ENCODE measurements at places on chromosomes 1 and 21.

DNA sequence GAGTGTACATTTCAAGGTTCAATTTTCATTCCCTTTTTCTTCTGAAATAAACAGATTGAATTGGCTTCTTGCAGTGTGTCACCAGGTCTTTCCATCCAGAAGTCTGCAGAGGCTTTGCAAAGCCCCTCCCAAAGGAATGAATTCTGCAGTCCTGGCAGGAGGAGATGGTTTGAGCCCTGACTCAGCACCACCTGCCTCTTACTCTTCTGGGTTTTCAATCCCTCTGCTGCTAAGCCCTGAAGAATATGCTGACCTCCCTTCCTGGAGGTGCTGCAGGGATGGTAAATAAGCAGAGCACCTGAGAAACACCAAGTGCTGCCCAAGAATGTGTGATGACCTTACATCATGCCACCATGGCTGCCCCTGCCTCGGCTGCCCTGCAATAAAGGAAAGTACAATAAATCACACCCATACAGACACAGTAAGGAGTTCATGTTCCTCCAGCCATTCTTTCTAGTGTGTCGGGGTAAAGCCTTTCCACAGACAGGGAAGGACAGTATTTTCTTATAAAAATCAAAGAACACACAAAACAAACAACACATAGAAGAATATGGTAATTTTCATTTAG is 209.2 kb downstream of the ZNF326 start:
- DNase-seq = no peak

- no peak for DNase-seq
Observed at GRCh38 chr1:106480629-106481028, 575.8 kb upstream of the PRMT6 start.

GRCh38 chr1:212007886-212008285 is 27.5 kb downstream of the INTS7 start:
- no peak for DNase-seq

GRCh38 chr1:16248603-16249516 is 11.9 kb upstream of the CPLANE2 start:
- DNase-seq = no peak

GRCh38 chr1:171251042-171251951 is 3.0 kb downstream of the FMO1 start:
- no peak for DNase-seq

- no peak for DNase-seq
Observed at GRCh38 chr1:53419034-53419433, 40.2 kb upstream of the DMRTB1 start.

DNA sequence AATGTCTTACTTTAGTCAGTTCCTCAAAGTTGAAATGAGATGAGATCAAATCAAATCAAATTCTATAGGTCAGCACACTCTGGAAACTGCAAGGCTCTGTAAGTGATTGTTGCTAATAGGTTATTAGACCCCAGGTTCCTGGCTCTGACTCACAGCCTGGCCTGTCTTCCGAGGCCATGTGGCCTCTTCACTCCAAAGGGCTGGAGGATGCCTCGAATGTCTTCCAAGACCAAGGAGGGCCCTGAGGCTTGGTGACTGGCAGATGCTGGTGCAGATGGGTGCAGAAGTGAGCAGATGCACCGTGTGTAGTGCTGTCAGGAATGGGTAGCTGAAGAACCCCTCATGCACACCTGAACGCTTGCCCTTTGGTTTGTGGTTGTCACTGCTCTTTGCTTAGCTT is 113.4 kb downstream of the MAB21L3 start:
- no peak for DNase-seq

- DNase-seq = no peak
Observed at GRCh38 chr1:182095946-182096345, 34.4 kb upstream of the ZNF648 start.

DNA sequence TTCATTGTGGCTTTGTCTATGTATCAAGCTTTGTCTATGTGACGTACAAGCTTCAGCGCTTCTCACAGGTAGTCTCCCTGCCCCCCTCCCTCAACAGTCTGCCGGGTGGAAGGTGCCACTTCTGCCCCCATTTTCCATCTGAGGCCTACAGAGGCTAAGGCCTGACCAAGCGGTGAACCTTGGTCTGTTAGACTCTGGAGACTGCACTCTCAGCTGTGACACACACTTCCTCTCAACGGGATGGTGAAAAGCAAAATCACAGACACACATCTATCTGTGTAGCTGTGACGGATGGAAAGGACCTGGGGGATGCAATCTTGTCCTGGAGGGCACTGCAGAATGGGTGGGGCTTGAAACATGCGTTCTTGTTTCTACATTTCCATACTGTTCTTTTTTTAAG is 152.9 kb upstream of the EDN2 start:
- DNase-seq = no peak

DNA sequence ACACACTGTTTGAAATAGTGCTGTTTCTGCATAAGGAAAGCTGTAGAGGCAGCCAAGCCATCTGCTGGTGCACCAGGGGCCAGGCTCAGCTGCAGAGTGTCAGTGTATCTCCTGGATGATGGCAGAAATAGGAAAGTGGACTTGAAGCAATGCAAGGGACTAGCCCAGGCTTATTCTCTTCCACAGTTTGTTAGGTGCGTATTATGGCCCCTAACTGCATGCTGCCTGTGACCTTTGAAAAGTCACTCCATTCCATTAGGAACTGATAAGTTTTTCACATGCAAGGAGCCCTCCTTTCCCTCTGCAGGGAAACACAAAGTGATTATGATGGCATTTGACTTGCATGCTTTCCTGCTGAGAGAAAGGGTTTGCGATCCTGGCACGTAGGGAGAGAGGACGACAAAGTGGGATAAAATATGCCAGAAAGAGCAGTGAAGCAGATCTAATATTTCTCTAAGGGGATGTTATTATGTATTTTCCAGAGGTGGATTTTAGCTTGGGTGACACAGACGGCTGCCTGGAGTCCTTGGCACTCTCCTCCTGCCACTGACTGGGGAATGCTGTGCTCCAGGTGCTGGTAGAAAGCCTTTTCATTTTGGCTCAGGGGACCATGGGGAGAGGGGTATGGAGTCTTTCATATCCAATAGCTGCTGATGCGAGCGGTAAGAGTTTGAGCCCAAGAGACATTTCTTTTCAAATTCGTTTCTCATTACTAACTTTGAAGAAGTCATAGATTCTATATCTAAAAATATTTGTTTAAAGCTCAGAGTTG is 402.1 kb upstream of the B3GALT2 start:
- no peak for DNase-seq

DNA sequence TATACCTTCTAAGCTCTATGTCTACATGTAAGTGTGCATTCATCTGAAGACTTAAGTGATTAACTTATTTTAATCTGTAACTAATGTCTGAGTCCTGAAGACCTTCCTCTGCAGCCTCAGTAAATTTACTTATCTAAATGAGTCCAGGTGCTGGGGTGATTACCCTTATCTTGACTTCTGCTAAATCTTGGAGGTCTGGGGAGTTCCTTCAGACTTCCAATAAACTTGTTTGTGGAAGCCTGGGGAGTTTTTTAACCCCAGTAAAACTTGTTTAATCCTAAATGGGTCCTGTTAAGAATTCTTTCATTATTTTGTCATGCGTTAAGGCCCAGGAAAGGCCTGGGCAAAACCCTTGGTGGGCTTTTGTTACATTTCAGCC is 37.0 kb downstream of the RSPH1 start:
- no peak for DNase-seq

GRCh38 chr1:117138561-117138960 is 17.0 kb upstream of the TRIM45 start:
- DNase-seq = no peak

- DNase-seq = no peak
Observed at GRCh38 chr1:152667648-152668047, 4.5 kb downstream of the LCE2D start.

- no peak for DNase-seq
Observed at GRCh38 chr1:98210563-98210962, 289.7 kb upstream of the DPYD start.

DNA sequence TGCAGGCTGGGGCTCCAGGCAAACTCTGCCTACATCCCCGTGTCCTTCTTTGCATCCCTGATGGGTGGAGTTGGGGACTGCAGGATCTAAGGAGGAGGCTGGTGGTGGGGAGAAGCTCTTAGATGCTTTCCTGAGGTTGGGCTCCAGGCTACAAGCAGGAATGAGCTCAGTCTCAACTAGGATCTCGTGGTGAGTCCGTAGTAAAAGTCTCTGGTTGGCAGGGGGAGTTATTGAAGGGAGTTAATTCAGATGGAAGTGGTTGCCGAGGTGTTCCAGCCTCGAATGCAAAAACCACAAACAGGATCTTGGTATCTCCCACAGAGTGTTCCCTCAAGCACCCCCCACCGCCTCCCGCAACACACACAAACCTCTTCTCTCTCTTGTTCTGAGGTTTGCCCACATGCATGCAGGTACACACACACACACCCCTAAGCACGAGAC is 35.0 kb downstream of the TMCC2 start:
- no peak for DNase-seq

DNA sequence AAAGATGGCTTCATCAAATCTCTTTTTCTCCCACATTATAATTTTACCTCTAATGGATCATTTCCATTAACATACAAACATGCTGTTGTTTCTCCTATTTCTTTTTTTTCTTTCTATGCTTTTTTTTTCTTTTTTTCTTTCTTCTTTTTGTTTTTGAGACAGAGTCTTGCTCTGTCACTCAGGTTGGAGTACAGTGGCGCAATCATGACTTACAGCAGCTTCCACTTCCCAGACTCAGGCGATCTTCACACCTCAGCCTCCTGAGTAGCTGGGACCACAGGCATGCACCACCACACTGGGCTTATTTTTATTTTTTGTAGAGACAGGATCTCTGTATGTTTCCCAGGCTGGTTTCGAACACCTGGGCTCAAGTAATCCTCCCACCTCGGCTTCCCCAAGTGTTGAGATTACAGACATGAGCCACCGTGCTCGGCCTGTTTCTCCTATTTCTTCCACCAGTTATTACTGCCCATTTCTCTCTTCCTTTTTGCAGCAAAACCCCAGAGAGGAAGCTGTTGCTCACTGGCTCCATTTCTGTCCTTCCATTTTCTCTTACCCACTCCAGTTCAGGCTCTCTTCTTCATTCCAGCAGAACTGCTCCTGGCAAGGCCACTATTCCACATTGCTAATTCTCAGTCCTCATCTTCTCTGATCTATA is 32.1 kb upstream of the OPRD1 start:
- no peak for DNase-seq

DNA sequence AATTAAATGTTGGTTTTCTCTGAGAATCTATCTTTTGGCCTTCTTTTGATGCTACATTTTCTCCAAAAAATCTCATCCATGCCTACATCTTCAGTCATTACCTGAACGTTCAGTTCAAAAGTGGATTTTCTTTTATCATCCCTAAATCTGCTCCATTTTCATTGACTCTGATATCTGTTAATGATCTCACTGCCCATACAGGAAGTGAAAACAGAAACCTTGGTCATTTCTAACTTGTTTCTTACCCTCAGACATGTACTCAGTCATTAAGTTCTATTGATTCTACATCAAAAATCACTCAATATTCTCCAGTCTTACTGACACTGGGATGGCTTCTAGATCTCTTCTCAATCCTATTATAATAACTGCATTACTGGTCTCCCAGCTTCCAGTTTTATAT is 22.7 kb downstream of the PRKACB start:
- DNase-seq = no peak

- no peak for DNase-seq
Observed at GRCh38 chr1:241591317-241591716, 48.9 kb downstream of the CHML start.

DNA sequence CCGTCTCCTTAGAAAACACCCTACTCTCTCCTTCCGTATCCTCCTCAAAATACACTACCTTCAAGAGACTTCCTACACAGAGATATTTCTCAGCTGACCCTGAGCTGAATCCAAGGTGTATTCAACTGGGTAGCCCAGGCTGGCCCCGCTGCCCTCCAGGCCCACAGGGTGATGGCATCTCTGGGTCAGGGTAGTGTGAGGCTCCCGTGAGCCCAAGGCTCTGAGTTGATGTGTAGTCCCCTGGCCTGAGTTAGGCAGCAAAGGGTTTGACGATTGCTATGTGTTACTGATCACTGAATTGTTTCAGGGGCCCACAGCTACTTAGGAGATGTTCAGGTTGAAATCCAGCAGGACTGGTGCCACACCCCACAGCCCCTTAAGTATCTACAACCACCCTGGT is 6.7 kb downstream of the INAVA start:
- no peak for DNase-seq

DNA sequence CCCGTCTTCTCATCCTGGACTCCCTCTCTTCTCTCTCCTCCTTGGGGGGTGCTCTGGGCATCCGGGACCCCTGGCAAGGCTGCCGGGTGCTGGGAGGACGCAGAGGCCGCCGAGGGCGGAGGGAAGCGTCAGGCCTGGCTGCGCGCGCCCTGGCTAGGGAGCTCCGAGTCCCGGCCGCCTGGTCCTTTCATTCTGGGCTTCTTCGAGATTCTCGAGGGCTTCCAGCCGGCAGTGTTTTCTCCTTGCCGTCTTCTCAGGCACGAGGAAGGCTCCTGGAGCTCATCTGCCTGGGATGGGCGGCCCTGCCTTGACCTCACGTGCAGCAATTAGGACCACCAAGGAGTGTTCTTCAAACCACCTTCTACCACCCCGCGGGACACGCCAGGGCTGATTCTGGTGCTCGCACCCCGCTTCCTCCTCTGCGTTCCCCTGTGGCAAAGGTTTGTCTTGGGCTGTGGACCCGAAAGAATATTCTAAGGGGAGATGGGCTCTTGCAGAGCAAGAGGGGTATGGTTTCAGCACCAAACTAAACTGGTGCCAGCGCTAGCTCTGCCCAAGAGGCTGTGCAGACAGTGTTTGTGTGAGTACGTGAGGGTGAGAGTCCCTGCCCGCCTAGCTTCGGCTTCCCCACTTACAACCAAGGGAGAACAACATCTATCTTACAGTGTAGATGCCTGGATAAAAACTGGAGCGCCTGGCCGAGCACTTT is 36.5 kb downstream of the PIK3CD start:
- no peak for DNase-seq

DNA sequence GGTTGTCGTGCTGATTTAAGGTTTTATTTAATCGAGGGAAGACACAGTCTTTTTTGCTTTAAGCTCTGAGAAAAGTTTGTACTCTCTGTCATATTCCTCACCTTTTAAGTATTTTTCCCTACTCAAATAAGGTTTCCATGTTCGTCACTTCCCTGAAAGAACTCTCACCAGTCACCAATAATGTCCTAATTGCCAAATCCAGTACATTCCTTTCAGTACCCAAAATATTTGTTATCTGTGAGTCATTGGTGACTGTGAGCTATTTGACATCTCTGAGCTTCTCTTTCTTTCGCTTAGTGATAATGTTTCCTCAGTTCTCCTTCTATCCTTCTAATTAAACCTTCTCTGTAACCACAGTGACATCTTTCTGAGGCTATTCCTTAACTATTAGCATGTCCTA is 874.2 kb upstream of the ADGRL2 start:
- DNase-seq = no peak
